ENCODE measurements at places on chromosomes 6 and 20.

- DNase-seq, result no peak
These were observed 117.4 kb upstream of the FRMD1 start for GRCh38 chr6:168196385-168196860.

DNA sequence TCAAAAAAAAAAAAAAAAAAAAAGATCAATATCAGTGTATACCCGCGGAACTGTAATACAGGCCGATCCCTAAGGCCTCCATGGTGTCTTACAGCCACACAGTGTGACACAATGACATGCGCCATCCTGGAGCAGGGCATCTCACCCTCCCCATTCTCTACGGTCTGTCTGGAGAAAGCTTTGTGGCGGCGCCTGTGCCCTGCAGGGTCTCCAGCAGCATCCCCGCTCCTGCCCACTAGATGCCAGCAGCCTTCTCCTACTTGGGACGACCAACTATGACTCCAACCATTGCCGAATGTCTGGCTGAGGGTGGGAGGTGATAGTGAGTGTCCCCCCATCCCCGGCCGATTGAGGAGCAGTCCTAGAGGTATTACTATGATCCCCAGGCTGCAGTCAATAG, 558.8 kb upstream of the AGPAT4 start:
- no peak for DNase-seq

DNA sequence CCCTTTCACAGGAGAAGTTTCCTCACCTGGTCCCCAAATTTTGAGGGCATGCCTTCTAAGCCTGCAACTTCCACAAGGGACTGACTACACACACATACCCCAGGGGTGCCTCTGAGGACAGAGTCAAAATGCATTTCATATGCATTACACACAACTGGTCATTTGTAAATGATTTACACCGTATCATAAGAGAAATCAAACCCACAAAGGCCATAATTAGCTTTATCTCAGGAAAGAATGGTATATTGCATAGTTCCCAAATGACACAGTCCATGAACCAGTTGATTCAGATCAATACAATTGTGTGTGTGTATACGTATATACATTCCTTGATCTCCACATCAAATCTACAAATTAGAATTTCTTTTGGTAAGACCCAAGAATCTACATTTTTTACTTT, 203.3 kb upstream of the PRDM1 start:
- DNase-seq, result no peak

- DNase-seq, result no peak
These were observed 354.9 kb downstream of the CD109 start for GRCh38 chr6:74050921-74051320.

DNA sequence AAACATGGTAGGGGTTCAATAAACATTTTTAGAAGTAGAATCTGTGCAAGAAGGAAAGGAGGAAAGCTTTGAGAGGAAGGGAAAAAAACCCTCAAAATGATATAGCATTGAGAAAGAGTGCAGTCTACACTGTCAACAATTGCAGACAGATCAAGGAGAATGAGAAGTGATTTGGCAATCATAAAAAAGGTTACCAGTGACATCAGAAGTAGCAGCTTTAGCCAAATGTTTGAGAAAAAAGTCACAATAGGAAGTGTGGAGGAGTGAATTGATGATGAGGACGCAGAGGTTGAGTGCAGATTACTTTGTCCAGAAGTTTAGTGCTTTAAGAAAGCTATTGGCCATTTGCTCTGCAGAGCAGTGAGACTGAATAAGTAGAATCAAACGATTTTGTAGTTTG, 155.0 kb downstream of the GJA1 start:
- DNase-seq, result peak; percentile 18

DNA sequence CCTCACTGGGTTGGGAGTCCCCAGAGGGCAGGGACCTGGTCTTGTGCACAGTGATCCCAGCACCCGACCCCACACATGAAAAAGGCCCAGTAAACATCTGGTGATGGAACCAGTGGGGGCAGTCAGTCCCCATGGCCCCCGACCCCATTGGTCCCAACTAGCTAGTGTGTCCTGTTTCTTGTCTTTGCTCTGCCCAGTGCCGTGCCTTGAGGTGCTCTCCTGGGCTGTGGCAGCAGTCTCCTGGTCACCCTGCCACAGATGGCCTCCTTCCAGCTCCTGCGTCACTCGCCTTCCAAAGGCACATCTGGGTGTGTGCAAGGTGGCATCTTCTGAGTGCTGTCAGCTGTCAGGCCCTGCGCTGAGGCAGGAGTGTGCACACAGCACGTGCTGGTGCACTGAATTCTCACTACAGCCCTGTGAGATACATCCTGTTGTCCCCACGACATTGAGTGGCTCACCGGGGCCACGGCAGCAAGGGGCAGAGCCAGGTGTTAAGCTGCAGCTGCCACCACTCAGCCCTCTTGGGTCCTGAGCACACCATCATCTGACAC, 3.9 kb downstream of the NPEPL1 start:
- DNase-seq, result no peak

GRCh38 chr20:48765359-48765758, 62.4 kb downstream of the PREX1 start:
- DNase-seq, result no peak

DNA sequence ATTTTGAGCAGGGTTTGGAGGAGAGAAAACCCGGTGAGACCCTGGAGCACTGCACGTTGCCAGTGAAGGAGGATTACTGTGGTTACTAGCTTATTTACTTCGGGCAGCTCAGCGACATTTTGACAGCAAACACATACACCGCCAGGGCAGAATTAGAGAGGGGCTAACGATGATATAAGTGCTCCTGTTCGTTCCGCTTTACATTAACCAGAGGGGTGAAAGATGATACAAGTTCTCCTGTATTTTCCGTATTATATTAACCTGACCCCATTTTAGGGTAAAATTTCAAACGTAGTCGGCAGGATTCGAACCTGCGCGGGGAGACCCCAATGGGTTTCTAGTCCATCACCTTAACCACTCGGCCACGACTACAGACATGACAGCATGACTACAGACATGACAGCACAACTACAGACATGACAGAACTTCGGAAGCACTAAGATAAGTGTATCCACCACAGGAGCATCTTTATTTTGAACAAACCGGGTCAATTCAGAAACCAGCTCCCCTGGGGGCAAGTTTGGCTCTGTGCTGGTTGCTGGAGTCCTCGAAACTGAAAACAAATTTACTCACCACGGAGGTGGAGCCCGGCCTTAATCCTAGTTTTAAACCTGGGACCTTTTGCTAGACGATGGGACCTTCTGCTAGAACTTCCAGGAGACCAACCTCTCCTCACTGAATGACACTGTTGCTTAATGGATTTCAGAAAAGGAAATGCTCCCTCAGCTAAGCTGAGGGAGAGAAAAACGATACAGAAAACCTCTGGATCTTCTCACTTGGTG, 80.4 kb upstream of the ZNF184 start:
- DNase-seq, result peak; percentile 28

GRCh38 chr6:123053602-123054225, 57.7 kb downstream of the CLVS2 start:
- DNase-seq, result no peak

DNA sequence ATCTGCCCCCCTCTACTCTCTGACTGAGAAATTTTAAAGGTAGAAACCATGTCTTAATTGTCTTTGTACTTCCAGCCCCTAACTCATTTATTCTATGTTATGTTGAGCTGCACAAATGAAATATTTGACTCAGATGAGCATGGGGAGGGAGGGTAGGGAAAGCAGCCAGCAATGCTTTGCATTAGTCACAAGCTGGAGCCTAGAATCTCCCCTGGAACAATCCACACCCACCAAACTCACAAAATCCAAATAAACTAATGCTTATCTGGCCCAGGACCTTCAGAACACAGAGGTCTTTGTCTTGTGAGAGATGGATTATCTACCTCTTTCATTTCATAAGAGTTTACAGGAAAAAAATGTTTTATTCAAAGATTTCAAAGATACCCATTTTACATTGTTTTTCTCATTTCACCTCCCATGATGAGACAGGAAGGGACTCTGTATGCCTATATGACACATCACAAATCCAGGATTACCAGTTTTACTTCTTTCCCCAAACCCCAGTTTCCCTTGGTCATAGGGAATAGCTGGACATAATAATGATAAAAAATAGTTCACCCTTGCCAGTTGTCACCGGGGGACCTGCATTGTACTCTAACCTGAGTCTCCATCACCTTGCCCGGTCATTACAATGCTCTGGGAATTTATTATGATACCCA, 466.9 kb downstream of the KIF16B start:
- DNase-seq, result peak; percentile 28

GRCh38 chr6:37277001-37277409, 19.1 kb upstream of the TMEM217 start:
- DNase-seq, result no peak

DNA sequence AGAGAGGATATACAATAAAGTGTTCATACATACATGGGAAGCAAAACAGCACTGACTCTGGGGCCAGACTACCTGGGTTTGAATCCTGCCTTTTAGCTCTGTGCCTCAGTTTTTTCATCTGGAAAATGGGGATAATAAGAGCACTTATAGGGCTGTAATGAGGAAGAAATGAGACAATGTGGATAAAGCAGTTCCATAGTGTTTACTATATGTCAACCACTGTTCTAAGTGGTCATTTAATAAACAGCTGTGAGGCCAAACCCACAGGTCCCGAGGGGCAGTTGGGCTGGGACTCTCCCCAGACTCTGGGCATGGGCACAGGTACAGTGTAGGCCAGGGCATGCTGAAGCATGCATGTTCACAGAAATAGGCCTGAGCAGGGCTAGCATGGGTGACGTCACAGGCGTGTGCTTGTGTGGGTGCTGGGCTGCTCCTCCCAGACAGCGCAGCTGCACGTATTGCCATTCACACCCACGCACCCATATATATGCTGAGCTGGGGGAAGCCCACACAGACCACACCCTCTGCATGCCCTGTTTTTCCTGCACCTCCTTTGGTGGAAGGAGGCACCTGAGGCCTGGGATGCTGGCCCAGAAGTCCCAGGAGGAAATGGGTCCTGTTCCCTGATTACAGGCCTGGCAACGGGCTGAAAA, 3.5 kb upstream of the PLCG1 start:
- no peak for DNase-seq

- no peak for DNase-seq
These were observed 7.6 kb upstream of the RNF182 start for GRCh38 chr6:13917141-13917540.

GRCh38 chr6:51568771-51569170, 518.6 kb downstream of the PKHD1 start:
- no peak for DNase-seq

GRCh38 chr6:41446132-41446531, 100.0 kb upstream of the FOXP4 start:
- DNase-seq, result no peak

GRCh38 chr20:52619671-52620070, 352.5 kb upstream of the TSHZ2 start:
- no peak for DNase-seq

GRCh38 chr6:144418959-144419545, 133.9 kb downstream of the UTRN start:
- DNase-seq, result no peak

- DNase-seq, result no peak
These were observed 181.0 kb downstream of the TFAP2C start for GRCh38 chr20:56810141-56810540.

DNA sequence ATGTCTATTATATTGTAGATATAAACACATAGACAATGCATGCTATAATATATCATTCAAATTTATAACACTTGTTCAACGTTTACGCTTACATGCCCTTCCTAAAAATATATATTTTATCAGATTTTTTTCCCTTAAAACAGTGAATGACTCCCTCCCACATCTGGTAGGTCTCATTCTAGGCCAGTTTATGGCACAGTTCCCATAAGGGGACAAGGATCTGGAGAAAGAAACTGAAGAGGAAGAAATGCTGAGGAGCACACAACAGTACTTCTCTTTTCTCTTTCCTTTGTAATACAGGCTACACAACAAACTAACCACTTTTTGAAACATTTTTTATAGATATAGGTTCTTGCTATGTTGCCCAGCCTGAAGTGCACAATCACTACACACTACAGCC, 48.6 kb upstream of the RCAN2 start:
- DNase-seq, result no peak

DNA sequence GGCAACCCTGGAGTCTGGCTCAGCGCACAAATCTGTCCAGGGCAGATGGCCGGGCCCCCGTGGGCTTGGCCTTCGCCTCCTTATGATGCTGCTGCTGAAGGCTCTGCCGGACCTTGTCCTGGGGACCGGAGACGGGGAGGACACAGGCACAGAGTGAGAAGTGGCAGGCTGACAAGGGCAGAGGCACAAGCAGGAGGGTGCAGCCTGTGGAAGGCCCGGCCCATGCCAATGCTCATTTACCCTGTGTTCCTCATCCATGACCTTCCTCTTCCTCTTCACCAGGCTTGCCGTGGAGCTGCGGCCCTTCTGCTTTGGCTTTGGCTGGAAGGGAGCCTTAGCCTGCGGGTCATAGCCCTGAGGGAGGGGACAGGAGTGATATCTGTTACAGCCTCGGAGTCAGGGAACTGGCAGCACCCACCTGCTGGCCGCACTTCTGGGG, 2.4 kb downstream of the B3GALT4 start:
- DNase-seq, result no peak

GRCh38 chr6:141580988-141581552, 551.7 kb upstream of the GJE1 start:
- peak; percentile 82 for DNase-seq

DNA sequence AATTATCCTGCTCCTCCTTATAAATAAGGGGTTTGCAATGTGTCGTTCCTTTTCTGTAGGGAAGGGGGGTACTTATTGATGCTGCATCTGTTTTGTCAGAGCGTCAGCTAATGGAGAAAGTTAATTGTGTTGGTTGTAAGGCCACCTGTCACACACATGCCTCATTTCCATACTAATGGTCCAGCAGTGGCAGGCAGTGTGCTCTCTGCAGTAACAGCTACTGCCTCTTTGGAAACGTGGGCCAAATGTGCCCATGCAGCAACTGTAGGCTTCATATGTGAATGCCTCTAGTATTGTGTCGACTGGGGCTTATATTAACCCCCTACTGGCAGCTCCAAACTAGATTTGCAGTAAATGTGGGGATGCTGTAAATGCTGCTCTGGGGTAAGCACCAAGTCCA, 56.3 kb upstream of the OLIG3 start:
- no peak for DNase-seq

GRCh38 chr6:166567107-166567506, 19.4 kb downstream of the RAMACL start:
- peak; percentile 99 for DNase-seq
